Heart right ventricle (tissue), 16 donors: ENCODE measurements at places on chromosomes 5 and 9. TPM values are rescaled to one million over a fixed set of nuclear protein-coding genes. Genes with fewer than 3 reads are reported as not detected.

Gene S1PR3
- 12.7 TPM for polyA plus RNA-seq

Gene GALNT12
- 0.38 TPM for polyA plus RNA-seq

Gene POLE3
- polyA plus RNA-seq = 14.2 TPM

Gene NUTM2G
- polyA plus RNA-seq = not detected

DNA sequence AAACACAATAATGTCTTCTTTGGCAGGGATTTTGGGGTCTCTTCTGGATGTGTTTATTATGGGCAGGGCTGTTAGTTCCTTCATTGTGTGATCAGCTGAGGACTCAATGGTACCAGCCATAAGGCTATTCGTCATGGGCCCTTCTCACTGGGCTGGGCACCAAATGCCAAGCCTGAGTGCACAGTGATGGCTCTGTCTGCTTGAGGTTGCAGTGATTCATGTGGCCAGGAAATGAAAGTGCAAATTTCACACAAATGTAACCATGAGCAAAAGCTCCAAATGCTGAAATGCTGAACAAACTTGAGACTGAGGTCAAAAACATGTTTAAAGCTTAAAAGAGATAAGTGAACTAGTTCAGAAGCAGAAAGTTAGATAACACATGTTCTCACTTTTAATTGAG lies 191.0 kb downstream of the TARS1 start:
- no peak for DNase-seq

- DNase-seq = no peak
These were observed 52.3 kb upstream of the CNTLN start for GRCh38 chr9:17082343-17083064.

DNA sequence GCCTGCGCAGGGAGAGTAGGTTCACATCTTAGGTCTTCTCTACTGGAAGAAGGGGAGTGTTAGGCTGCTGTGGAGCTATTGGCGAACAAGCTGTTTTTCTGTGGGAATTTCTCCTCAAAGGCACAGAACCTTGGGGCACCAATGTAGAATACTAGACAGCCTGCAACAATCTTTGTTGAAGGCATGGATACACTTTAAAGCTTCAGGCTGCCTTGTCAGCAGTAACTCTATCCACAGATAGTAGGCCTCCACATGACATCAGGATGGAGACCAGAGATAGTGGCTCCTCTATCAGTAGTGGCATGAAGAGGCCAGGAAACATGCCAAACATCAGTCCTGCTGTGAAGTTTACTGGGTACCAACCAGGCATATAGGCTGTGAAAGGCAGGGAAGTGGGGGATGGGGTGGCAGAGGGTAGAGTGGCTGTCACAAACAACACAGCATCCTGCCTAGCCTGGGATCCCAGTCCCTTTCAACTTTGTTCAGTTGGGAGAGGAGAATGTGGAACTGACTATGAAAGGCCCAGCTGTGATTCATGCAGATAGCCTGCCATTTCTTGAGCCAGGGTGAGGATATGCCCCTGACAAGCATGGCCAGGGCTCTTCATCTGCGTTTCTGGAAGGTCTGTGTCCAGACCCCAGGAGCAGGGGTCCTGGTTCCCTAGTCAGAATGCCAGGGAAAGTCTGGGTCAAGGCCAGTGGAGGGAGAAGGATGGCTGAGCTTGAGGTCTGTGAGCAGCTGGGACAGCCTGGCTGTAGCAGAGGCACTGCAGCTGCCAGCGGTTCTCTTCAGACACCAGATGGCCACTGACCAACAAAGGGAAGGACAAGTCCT lies 1.0 kb upstream of the HK3 start:
- no peak for DNase-seq

GRCh38 chr5:19986031-19986619 lies 1.9 kb downstream of the CDH18 start:
- DNase-seq = no peak
